ENCODE measurements at places on chromosomes 6 and 20.

DNA sequence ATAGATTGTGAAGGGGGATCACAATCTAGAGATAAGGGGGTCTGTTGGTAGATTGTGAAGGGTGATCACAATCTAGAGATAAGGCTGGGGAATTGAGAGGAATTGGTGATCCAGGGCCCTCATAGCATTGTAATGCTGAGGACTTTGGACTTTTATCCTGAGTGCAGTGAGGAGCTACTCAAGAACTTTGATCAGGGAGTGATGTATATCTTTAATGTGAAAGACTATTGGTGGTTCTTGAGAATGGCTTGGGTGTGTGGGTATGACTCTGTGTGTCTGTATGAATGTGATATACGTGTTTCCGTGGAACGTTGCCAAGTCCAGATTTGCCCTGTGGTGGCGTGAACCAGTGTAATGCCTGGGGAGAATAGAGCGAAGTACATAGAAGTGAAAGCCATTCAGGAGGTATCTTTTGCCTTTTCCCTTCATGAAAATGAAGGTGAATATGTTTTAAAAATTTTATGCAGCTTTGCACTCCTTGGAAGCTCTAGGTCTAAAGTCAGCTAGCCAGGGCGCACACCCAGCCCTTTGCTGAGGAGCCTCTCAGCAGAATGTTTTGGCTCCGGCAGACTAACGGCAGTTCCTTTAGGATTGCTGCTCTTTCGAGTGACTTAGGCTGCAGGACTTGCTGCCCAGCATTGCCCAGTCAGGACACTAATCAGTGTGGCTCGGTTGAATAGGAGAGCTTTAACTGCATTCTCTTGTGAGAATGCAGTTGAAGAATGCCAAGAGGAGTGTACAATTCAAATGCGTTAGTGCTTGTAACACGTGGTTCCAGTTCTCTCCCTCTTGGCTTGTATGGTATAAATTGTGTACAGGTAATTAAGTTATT lies 3.5 kb downstream of the ZFAND3 start:
- DNase-seq = no peak

- no peak for DNase-seq
Observed at GRCh38 chr6:33171016-33171879, 21.0 kb downstream of the COL11A2 start.

DNA sequence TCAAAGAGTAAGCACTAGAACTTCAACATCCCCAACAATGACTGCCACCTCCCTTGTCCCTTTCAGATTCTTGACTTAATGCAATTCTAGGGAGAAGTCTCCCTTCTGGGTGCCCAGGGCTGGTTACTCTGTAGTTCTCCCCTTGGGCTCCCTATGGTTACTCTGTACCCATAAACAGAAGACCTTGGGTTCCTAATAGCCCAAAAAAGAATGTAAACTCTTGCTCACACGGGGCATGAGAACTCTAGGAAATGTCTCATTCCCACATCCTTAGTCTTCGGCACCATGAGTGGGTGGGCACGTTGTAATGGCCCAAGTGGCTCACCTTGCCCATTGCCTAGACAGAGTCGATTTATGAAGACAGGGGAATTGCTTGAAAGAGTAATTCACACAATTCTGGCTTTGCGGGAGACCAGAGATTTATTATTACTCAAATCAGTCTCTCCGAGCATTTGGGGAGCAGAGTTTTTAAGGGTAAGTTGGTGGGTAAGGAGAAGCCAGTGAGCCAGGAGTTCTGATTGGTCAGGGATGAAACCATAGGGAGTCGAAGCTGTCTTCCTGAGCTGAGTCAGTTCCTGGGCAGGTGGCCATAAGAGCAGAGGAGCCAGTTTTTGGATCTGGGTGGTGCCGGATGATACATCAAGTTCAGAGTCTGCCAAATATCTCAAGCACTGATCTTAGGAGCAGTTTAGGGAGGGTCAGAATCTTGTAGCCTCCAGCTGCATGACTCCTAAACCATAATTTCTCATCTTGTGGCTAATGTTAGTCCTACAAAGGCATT lies 61.2 kb upstream of the SIRPG start:
- DNase-seq = no peak

DNA sequence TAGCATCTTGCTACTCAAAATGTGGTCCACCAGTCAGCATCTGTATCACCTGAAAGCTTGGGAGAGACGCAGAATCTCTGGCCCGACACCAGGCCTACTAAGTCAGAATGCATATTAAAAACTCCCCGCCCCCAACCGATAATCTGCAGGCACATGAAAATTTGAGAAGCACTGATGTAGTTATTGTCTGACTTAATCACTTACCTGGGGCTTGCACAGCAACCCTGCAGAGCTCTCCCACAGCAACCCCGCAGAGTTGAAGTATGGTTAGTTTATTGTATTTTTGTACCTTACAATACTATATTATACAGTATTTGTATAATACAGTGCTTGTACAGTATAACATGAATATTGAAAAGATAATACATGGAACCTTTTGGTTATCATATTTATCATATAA lies 53.7 kb downstream of the KLHL31 start:
- DNase-seq = no peak

All from stimulated activated CD4-positive, alpha-beta T cell treated with anti-CD3 and anti-CD28 coated beads, Interleukin-4, amount 100 ng/mL, for 4 hours (primary cell).